ENCODE measurements at places on chromosomes 2 and 18.

GRCh38 chr18:9897129-9897528 is 11.4 kb downstream of the TXNDC2 start:
- no peak for DNase-seq

GRCh38 chr2:239028253-239028619 is 180.4 kb downstream of the TWIST2 start:
- DNase-seq, result no peak

DNA sequence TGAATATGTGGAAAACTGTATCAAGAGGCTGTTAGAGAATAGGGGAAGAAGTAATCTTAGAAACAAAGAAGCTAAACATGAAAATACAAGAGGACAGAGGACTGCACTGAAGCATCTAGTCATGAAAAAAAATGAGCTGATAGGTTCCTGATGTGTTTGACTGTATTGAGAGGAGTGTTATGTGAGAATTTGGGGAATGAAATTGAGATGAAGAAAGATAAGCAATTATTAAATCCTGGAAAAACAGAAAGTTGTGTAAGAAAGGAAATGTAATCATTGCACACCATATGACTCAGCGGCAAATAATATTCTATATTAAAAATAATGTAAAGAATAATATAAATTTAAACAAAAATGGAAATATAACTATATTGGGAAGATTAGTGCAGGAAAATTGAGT is 71.2 kb downstream of the SEMA4F start:
- DNase-seq, result no peak

DNA sequence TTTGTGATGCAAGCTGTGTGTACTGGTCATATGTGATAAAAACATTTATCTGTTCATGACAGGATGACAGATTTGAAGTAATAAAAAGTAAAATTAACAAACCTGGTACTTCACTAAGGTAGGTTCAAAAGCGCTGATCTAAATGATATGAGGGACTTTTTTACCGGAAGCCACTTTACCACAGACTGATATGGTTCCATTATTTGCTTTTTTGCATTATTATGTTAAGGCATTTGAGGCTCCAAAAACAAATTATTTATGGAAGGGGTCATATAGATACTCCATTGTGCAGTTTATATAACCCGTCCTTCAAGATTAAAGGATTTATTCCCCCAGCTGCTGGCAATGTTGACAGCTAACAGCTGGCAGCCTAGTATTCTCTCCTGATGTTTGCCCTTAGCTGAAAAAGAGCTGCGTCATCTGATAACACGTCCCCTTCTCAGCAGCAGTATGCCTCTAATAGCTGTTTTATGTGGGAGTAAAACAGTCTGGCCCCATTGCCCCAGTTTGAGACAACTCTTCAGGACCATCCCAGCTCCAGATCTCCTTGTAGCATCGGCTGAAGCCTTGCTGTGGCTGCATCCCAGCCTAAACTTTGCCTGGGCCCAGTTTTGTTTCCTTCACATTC is 84.8 kb upstream of the XIRP2 start:
- DNase-seq, result no peak

- DNase-seq, result no peak
Observed at GRCh38 chr2:118991554-118991953, 49.6 kb downstream of the MARCO start.

DNA sequence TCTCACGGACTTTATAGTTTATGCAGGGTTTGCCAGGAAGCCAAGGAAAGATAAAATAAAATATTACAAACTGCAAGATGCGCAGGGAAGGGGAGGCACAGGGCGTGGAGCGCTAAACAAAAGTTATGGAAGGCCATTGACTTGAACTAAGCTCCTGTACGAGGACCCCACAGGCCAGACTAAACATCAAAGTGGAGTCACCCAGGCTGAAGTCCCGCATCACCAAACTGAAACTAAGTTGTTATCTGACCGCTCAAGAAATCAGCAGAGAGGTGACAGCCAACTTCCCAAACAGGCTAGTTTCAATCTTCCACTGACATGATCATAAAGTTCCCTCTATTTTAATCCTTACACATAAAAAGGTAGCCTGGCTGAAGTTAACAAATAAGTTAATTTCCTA is 90.5 kb upstream of the YWHAQ start:
- DNase-seq, result no peak

GRCh38 chr2:212539072-212539880 is 674 bp upstream of the ERBB4 start:
- no peak for DNase-seq

- peak; percentile 17 for DNase-seq
Observed at GRCh38 chr18:68454511-68455228, 260.2 kb downstream of the TMX3 start.

DNA sequence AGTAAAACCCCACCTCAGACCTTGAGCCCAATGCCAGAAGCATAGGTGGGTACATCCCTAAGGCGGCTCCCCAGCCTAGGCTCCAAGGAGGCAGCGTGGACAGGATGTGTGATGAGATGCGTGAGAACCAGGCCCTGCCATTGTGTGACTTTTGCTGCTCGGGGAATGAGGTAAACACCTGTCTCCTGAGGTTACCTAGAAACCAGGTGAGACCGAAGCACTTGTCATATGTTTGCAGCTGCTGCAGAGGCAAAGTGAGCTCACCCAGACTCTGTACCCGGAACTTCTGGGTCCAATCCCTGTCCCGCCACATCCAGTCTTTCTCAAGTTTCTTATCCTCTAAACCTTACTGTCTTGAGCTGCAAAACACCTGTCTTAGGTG is 3.4 kb downstream of the FBLN7 start:
- DNase-seq, result no peak

All from amniotic stem cell (primary cell).